ENCODE measurements at places on chromosomes 11 and 22.

GRCh38 chr11:7484645-7485044 lies 661 bp upstream of the OLFML1 start:
- no peak for DNase-seq

GRCh38 chr11:115941481-115941993 lies 437.3 kb upstream of the CADM1 start:
- no peak for DNase-seq

DNA sequence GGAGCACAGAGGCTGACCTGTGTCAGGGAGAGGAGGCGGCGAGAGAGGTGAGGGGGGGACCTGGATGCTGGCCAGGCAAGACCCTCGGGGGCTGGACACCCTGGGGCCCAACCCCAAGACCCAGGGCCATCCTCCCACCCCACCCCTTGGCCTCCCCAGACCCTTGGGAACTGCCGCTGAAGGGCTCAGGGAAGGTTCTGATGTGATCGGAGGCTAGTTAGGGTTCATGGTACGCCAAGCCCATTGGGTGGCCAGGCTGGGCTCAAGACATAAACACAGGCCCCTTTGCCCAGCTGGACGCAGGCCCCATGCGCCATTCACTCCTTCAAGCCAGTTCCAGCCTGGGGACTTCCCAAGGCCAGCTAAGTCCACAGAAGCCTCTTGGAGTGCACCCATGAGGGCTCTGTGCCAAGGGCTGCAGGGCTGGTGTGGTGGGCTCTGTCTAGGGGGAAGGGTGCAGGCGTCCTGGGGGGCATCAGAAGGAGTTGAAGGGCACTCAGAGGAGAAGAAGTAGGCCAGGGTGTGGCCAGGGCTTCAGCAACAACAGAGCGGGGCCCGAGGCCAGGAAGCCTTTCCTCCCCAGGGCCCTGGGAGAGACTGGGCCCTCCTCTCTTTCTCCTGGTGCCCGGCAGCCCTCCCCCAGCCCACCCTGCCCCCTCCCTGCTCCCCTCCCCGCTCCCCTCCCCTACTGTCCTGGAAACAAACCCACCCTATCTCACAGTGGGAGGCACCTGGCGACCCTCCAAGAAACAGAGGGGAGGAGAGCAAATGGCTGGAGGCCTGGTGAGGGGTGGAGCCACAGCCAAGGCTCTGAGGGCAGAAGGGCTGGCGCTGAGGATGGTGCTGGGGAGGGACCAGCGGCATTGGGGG lies 12.9 kb downstream of the TSPAN32 start:
- peak; percentile 89 for DNase-seq

- peak; percentile 32 for DNase-seq
These were observed 1.6 kb downstream of the NR1H3 start for GRCh38 chr11:47259232-47259977.

- no peak for DNase-seq
These were observed 4.1 kb downstream of the SLC36A4 start for GRCh38 chr11:93193731-93194130.

GRCh38 chr11:133705074-133705648 lies 140.2 kb downstream of the SPATA19 start:
- no peak for DNase-seq

DNA sequence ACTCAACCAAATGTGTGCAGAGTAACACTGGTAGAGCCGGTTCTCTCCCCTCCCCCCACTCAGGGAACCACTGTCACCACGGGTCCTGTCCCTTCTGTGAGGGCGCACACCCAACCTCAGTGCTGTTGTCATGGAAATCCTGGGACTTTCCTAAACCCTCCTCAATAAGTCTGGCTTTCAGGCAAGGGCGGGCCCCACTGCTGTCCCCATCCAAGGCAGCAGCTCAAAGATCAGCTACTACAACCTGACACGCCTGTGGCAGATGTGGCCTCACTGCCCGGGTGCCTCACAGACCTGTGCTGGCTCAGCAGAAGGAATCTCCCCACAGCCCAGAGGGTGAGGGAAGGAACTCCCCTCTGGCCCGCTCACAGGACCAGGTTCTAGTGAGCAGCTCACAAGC lies 2.2 kb downstream of the PRODH start:
- DNase-seq = no peak

DNA sequence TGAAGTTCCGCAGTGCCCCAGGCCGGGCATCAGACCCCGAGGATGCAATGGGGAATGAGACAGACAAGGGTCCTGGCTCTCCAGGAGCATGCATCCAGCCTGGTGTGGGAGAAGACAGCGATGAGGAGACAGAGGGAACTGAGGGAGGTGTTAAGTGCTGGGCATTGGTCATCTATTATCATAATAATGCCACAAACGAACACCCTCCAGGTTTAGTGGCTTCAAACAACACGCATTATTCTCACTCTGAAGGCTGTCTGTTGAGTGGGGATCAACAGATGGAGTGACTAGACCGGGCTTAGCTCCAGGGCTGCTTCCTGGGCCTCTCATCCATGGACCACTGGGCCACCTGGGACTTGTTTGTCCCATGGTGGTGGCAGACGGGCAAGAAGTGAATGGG lies 48.6 kb downstream of the MCM5 start:
- DNase-seq = no peak

DNA sequence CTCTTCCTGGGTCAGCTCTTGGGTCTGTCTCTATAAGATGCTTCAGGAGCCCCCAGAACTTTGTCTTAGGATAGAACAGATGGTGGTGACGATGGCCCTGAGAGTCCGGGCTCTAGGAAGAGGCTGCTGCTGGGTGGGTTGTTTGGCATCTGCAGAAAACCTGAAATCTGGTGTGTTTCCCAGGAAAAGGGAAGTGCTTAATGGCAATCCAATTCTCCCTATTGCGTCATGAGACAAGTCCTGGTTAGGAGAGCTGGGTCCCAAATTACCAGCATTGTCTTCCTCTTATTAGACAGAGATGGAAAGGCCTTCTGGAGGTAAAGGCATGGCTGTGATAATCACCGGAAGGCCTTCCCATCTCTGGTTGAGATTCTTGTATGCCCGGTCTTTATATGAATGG lies 48.9 kb upstream of the GRAMD1B start:
- DNase-seq = no peak

- no peak for DNase-seq
These were observed 804.3 kb downstream of the OPCML start for GRCh38 chr11:132728026-132728425.

GRCh38 chr11:100152766-100153165 lies 534.3 kb upstream of the ARHGAP42 start:
- DNase-seq = no peak

GRCh38 chr22:17121233-17122195 lies at the start of gene TMEM121B:
TMEM121B (minus strand) TSS chr22:17121360; CDS start chr22:17121127, 233 bp downstream.
- peak; percentile 94 for DNase-seq

DNA sequence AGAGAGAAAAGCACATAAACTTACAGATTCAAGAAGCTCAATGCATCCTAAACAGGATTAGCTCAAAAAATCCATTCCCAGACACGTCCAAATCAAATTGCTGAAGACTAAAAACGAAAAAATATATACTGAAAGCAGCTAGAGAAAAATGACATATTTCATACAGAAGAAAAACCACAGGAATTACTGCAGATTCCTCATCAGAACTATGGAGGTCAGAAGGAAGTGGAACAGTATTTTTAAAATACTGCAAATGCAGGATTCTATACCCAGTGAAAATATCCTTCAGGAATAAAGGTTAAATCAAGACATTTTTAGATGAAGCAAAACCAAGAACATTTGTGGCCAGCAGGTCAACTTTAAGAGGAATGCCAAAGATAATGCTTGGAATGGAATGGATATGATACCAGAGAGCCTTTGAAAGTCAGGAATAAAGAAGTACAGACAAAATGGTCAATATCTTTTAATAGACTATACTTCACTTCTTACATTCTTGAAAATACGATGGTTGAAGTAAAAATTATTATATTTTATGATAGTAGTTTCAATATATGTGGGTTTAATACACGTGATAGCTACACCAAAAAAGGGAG lies 352.9 kb downstream of the CTTN start:
- DNase-seq = no peak

DNA sequence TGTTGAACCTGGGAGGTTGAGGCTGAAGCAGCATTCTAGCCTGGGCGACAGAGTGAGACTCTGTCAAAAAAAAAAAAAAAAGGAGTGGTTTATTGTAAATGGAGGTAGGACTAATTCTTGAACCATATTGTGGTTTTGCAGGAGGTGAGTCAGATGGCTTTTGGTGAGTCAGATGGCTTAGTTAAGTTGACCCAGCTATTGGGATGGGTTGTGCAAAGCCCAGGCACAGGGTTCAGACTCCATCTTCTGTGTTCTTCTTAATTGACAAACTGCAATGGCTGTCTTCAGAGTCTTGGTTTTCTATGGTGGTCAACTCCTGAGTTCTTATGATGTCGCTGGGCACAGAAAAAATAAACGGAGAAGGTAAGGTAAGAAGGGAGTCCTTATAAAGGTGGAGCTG lies 182.7 kb downstream of the ADAMTS15 start:
- no peak for DNase-seq

DNA sequence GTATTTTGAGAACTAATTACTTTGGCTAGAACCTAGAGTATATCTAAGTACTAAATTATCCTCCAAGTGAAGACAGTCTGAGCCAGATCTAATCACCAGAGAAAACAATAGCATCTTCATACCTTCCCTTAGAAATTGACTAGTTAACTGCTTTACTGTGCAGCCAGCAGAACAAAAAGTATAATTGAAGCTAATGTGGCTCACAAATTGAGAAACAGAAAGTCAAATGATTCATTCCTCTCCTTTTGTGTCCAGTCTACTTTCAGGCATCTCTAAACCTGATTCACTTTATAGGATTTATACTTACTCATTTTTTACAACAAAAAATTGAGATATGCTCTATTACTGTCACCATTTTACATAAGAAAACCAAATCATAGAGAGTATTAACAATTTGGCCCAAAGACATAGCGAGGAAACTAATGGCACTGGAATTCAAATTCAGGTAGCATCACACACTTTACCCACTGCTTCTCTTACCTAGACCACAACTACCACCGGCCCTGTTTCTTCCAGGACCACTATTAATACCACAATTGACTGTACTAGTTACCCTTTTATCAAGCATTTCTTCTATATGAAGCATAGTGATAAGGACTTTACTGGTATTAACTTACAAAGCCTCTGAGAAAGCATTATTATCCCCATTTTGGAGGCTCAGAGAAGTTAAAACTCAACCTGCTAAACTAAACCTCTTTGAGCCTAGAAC lies 1402.6 kb upstream of the TENM4 start:
- no peak for DNase-seq

- DNase-seq = peak; percentile 65
These were observed 4.0 kb downstream of the JRKL start for GRCh38 chr11:96393753-96394348.

DNA sequence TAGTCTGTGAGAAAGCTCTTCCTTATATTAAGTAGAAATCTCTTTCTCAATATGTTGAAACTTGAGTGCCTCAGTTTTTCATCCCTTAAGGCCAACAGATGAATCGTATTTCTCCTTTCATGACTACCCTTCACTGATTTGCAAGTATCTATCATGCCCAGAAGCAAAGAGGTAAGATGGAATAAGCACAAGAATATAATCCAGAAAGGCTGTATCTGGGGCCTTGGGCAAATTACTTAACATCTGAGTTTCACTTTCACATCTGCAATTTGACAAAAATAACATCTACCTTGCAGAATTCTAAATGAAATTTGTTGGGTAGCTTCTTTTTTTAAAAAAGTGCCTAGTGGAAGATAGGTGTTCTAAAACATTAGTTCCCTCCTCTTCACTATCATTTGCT lies 552.4 kb upstream of the ANO5 start:
- DNase-seq = no peak

DNA sequence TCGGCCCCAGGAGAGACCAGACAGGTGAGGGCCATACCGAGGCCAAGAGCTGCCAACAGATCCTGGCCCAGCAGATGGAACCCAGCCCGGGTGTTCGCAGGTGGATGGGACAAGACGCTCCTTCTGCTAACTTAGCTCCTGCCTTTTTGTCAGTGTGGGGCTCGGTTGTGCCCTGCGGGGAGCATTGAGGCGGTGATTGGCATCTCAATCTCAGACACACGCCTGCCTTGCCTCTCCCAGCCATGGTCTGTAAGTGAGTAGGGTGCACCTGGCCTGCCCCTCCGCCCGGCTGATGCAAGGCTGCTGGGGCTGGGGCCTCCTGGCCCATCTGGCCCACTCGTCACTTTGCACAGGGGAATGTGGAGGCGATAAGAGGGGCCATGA lies 350.1 kb downstream of the TBC1D22A start:
- DNase-seq = no peak

DNA sequence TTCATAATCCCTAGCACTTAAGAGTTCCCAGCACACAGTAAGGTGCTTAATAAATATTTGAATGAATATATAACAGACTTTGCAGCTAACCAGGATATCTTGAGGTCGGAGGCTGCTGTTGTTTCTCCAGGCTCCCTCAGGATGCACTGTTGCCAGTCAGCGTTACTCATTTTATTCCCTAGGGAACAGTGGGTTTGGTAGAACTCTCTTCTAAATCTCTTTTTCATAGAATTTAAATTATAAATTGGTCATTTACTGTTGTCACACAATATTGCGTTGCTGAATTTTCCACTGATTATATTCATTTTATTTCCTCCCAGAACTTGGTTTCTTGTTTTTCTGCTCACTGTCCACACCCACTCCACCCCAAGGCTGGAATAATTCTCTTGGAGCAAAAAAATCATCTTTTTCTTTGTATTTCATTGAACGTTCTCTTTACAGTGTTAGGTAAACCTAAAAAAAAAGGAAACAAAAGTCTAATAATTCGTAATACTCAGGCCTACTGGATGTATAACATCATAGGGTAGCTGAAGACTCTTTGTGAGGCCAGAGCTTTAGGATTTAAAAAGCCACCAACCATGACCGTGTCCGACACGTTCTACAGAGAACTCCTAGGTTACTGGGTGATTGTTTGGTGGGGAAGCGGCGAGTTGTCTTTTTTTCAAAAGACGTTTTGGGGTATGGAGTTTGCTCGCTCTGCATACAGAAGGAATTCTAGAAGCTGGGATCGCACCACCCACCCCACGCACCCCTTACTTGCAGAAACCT lies 766 bp upstream of the CAPRIN1 start:
- DNase-seq = peak; percentile 64

DNA sequence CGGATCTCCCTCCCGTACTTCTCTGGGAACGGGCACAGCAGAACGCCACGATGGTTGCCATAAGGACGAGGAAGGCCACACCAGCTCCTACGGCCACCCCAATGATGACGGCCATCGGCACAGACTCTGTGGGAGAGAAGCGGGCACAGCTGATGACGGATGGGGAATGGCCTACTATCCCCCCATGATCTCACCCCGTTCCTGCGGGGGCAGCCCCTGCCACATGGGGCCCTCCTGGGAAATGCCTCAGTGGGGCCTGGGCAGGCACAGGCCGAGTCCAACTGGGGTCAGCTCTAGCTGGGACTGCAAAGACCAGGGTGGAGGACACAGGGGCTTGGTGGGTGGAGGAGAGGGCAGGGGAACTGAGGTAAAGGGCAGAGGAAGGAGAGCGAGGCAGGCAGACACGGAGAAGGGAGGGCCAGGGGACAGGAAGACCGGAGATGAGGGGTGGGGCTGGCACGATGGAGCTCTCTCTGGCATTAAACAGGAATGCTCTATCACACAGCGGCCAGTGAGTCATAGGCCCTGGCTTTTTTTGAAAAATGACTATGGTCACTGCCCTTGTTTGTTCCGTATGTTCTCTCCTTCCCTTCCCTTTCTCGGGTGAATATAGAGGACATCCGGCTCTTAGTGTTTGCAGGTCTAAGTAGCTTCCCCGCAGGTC lies 76.0 kb downstream of the ST3GAL4 start:
- no peak for DNase-seq

Measured in eye (tissue), 1 donor.